Left renal cortex interstitium (tissue), 4 donors: ENCODE measurements at places on chromosomes 5 and 9. TPM values are rescaled to one million over a fixed set of nuclear protein-coding genes. Genes with fewer than 3 reads are reported as not detected.

GRCh38 chr5:73637565-73637964 is 11.6 kb downstream of the ARHGEF28 start:
- DNase-seq, result no peak

GRCh38 chr9:126347093-126347492 is 20.5 kb downstream of the MVB12B start:
- no peak for DNase-seq

DNA sequence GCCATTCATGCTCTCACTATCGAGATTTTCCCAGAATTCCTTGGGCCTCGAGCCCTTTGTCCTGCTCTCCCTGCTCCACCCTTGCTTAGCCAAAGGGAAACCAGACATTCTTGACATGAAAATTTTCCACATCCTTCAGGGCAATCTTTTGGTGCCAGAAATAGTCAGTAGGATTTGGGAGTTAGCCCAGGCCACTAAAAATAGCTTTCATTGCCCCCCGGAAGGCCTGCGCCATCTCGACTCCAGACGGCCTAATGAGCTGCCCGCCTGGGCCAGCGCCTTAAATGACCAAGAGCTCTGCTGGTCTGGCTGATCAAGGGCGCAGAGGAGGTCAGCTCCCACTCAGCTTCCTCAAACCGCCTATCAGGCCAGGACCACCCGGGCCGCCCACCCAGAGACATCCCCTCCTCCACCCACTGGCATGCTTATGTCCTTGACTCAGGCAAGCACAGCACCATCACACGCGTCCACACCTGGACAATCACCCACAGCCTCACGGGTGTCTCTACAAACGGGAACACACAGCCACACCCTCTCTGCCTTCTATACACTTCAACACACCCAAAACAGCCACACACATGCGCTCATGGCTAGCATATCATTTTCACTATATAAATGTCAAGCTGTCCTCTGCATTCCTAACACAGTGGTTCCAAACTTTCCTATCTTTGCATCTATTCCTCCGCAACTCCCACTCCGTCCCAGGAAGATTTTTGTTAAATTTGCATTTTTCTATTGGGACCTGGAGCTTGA is 20.9 kb downstream of the DUSP1 start:
- no peak for DNase-seq

GRCh38 chr9:34381323-34381722 is 4.6 kb upstream of the MYORG start:
- no peak for DNase-seq

DNA sequence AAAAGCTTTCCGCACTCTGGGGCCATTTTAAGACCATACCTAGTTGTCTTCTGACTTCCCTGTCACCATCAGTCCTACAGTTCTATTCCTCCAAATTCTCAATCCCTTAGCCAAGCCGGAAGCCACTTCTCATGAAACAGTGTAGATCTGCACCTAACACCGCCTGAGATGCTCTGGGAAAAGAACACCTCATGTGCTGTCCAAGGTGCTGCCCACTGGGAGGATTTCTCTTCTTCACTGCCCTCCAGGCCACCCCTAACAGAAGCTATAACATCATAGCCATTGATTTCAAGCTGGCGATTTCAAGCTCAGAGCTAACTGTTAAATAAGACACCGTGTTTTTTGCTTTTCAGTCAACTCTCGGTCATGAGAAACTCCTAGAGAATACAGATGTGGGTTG is 559.3 kb downstream of the CCDC171 start:
- no peak for DNase-seq

DNA sequence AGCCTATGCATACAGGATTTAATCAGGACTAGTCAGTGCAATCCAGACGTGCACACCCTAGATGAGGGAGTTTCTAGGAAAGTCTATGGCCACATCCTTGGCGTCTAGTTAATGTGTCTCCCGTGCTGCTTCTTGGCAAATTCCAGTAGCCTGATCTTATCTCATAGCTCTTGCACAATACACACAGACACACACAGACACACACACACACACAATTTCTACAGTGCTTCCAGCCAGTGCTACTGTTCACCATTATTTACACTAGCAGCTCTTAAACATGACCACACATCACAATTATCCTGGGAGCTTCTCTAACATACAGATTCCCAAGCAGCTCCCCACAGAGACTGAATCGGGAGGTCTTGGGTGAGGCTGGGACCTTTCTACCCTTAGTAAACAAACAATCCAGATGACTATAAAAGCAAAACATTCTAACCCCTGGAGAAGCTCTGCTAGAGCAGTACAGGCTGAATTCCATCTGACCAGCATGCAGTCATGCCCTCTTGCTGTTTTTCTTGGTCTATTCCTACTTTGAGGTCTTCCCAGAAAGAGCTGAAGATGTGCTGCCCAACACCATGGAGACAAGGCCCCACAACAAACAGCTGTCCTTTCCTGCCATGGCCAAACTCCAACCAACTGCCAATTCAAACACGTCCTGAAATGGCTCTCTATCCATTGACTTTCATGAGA is 236.6 kb downstream of the DEPDC1B start:
- DNase-seq, result no peak

GRCh38 chr9:87494970-87495471 is 2.6 kb upstream of the DAPK1 start:
- no peak for DNase-seq

PCDHGA3 gene
- polyA plus RNA-seq, result 4.1 TPM

JMY gene
- 22.4 TPM for polyA plus RNA-seq

SLC36A1 gene
- polyA plus RNA-seq, result 9.2 TPM

CCNO gene
- polyA plus RNA-seq, result 13.9 TPM

SRP19 gene
- polyA plus RNA-seq, result 87.3 TPM

LRRC70 gene
- 5.2 TPM for polyA plus RNA-seq

PDE6A gene
- 0.20 TPM for polyA plus RNA-seq
